ENCODE measurements at places on chromosomes 12 and 14.

DNA sequence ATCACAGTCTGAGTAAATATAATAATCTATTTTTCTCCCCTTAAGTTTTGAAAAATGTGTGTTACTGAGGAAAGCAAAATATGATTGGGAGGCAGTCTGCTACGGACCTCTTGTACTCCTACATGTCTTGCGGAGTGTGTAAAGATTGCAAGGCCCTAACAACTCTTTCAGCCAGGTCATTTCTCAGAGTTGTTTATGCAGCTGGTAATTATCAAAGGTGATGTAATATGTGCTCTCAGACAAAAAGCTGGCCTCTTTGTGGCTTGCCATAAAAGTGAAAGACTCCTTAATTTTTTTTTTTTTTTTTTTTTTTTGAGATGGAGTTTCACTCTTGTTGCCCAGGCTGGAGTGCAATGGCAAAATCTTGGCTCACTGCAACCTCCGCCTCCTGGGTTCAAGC is 40.5 kb upstream of the MON2 start:
- DNase-seq, result no peak

DNA sequence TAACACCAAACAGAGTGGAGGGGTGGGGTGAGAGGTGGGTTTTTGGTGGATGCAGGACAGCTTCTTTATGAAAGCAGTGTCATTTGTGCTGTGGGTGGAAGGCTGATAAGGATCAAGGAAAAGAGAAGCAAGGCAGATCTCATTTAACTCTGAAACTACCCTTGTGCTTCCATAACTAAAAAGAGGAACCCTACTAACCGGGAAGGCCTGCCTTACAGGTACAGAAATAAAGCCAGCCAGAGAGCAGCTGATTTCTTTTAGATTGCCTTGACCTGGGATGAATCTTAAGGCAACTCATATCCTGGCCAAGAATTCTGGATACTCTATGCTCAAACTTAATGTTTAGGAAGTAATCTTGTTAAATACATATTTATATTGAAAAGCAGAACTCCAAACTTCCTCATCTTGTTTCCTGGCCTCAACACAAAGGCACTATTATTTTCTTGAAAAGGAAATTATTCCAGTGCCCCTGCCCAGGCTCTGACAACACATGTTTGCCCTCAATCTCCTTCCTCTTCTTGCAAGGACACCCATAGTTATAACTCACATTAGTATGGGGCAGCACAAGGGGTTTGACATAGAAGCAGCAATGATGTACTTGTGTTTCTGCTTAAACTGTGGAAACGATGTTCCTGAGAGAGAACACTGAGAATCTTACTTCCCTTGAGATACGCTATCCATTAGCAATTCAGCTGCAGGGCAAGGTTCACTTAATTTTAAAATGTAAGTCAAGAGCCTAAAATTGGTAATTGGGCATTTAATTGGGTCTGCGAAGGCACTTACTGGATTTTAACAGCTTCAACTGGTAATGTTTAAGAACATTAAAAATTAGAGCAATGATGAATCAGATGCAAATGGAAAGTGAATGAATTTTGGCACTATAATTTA is 173.7 kb downstream of the STXBP6 start:
- DNase-seq, result no peak

DNA sequence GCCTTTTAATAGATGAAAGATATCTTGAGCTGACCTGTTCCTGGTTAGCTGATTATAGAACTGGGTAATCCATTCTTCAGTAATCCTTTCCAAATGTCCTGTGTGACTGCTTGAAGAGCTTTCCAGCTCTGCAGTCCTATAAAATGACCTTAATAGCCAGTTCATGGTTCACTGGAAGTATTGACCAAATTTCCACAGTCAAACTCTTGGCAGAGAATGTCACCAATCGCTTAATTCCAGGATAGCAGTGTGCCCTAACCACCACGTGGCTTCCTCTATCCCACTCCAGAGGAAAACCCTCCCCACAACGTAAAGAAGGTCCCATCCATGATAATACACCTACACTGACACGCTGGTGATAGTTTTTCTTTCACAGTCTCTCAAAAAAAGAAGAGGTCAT is 17.4 kb downstream of the PRKAB1 start:
- DNase-seq, result no peak

DNA sequence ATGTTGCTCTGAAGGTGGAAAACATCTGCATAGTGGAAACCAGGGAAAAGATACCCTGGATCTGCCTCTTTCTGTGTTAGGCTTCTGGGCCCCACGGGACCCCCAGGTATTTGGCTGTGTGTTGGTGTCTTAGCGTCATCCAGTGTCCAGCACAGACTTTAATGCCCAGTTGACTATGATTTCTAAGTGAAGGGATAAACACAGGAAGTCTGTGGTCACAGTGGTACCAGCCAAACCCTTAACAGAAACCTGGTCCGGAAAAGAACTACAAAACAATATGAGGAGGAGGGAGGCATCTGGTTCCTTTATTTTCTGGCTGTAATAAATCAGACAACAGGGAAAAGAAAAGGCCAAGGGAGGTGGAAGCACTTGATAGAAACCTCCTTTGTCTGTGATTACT is 56.4 kb downstream of the CMKLR1 start:
- DNase-seq, result no peak

DNA sequence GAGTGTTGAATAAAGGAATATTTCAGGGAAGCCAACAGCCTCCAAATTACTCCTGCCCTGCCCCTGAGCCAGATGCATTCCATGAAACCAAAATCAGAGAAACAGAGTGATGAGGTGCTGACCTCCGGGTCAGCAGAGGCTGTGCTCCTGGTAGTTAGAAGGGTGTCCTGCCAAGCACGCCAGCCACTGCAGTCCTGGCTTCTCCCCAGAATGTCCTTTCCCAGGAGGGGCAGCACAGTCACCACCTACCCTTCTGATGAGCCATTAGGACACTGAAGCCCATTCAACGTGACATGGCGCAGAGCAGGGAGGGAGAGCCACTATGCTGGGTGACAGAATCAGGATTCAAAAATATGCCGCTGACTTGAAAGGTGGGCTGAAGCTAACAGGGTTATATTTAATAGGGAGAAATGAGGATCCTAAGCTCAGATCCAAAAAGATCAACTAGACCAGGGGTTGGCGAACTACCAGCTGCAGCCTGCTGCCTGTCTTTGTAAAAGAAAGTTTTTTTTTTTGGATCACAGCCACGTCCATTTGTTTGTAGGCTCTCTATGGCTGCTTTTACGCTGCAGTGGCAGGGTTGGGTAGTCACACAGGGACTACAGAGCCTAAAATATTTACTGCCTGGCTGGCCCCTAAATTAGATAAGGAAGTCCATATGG is 34.5 kb upstream of the PLEK2 start:
- no peak for DNase-seq

- no peak for DNase-seq
These were observed 196.5 kb downstream of the DUSP6 start for GRCh38 chr12:89155826-89156225.

- no peak for DNase-seq
These were observed 324.5 kb downstream of the NELL2 start for GRCh38 chr12:44551631-44552030.

DNA sequence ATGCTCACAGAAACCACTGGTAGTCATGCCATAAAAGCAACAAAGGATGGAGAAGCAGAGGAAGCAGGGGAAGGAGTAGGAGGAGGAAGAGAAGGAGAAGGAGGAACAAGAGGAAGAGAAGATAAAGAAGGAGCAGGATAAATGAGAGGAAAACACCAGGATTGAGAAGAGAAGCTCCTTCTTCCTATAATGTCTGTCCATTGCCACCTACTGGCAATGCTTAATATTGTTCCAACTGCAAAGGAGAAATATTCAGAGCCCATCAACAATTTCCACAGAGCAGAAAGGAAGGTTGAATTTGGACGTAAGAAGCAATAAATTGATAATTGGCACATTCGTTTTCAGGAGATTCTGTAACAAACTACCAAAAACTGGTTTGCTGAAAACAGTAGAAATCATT is 898.4 kb downstream of the SLC16A7 start:
- no peak for DNase-seq

- DNase-seq, result no peak
These were observed 58.9 kb upstream of the TMTC2 start for GRCh38 chr12:82627799-82628198.

GRCh38 chr12:82609234-82609914 is 77.3 kb upstream of the TMTC2 start:
- DNase-seq, result no peak

DNA sequence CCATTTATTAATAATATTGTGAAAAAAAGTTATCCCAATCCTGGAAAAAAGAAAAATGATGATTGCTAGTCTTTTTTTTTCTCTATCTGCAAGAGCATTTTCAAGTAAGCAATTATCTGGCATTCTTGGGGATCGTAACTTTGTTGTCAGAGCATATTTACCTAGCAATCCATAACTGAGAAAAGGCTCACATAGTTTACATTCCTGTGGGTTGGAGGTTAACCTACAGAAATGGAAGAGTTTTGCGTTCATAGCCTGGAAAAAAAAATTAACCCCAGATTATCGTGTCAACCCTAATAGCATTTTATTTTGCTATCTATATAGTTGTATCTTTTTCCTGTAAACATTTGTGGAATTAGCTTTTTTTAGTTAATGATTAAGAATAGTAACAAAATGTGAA is 292.3 kb downstream of the DAD1 start:
- no peak for DNase-seq

DNA sequence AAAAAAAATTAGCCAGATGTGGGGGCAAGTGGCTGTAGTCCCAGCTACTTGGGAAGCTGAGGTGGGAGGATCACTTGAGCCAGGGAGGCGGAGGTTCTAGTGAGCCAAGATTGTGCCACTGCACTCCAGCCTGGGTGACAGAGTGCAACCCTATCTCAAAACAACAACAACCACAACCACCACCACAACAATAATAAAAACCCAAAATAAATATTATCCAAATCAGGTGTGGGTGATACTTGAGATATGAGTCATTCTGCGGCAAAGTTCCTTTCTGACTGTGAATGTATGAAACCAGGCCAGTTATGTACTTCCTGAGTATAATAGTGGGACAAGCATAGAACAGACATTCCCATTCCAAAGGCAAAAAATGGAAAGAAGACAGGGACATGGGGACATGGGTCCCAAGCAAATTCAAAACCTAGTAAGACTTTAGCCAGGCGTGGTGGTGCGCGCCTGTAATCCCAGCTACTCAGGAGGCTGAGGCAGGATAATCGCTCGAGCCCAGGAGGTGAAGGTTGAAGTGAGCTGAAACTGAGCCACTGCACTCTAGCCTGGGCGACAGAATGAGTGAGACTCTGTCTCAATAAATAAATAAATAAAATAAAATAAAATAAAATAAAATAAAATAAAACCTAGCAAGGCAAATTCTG is 9.7 kb upstream of the ERC1 start:
- DNase-seq, result no peak

- no peak for DNase-seq
These were observed 49.4 kb downstream of the DYRK2 start for GRCh38 chr12:67697967-67698366.

DNA sequence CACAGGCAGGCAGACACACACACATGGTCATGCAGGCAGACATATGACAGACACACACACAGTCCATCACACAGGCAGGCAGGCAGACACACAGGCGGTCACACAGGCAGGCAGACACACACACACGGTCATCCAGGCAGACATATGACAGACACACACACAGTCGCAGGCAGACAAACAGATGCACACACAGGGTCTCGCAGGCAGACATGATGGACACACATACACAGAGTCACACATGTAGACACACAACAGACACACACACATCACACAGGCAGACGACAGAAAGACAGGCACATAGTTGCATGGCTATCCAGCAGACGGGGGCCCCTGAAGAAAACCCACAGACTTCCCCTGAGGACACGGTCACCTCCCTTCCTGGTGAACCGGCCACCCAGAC is 135.4 kb downstream of the NCOR2 start:
- DNase-seq, result no peak

DNA sequence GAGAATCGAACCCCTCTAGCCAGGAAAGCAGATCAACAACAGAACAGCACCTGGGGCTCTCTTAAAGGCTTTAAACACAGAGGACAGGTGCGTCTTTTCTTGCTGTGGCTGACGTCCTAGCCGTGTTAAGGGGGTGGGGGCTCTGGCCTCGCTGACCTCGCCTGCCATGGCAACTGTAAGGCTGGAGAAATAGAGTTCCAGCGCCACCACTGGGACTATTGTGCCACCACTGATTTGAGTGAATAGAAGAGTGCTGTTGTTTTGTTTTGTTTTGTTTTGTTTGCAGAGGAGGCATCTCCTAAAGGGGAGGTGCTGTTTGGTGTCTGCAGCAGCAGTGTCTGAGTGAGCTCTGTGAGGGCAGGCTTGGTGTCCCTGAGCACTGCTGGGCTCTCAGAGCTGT is 34.2 kb upstream of the PRMT8 start:
- DNase-seq, result no peak

DNA sequence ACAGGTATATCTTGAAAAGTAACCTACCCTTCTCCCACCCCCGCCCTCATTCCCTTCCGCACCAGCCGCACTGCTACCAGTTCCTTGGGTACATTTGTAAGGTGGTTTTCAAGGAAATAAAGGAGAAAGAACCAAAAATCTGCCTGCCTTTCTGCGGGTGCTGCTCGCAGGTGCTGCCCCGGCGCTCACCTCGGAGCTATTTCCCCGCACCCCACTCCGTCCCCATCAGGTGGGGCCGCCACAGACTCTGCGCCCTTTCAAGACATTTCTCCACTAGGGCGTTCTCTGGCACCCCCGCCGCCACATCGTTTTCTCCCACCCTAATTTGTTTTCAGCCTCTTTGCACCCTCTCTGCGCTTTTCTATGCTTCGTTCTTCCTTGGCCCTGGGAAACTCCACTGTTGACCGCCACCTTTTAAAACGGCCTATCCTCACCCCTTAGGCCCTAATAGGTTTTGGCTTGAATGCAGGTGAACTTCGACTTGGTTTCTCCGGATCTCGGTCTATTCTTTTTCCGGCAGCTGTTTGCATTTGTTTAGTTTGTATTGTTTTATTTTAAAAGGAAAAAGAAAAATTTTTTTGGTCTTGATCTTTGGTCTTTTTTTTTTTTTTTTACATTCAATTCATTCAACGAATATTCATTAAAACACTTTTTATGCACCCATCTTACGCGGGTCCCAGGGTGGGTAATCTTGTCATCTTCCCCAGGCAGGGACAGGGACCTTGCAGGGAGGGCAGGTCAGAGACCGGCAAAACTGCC is 3.0 kb downstream of the VSX2 start:
- no peak for DNase-seq

- DNase-seq, result peak; percentile 44
These were observed 21.9 kb upstream of the PTGR2 start for GRCh38 chr14:73829526-73830431.

DNA sequence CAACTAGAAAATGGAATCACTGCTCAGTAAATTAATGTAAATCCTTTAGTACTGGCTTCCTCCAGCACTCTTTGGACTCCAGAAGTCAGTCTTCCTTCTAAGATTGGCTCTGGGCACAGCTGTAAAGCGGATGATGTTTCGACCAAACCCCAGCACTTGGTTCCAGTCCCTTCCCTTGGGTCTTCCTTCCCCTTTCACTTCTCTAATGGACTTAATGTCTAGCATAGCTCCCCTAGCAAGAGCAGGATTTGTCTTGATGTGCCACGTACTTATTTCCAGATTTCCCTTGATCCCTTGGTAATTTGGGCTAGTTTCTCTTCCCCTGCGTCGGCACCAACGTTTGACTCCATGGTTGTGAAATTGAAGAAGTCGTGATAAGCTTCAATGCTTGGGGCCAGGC is 28.3 kb downstream of the C12orf75 start:
- no peak for DNase-seq

GRCh38 chr14:54338696-54339317 is 58.0 kb upstream of the CDKN3 start:
- no peak for DNase-seq

Measured in CD4-positive, alpha-beta T cell treated with Interferon gamma for 1 hour (primary cell).